ENCODE measurements at places on chromosomes 16 and 17.

DNA sequence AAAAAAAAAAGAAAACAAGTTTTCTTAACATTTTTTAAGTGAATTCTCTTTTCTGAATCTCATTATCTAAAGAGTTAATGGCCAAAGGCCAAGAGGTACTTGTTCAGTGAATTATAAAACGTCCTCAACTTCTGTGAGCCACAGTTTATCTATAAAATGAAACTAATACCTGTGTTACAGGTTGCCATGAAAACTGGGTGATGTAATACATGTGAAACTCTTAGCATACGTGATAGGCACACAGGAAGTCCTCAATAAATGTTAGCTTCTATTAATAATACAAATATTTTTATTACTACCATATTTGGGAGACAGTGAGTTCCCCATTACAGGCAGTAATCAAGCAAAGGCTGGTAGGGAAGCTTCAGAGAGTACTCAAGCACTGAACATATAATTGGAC is 13.5 kb upstream of the INPP5K start:
- DNase-seq: no peak

DNA sequence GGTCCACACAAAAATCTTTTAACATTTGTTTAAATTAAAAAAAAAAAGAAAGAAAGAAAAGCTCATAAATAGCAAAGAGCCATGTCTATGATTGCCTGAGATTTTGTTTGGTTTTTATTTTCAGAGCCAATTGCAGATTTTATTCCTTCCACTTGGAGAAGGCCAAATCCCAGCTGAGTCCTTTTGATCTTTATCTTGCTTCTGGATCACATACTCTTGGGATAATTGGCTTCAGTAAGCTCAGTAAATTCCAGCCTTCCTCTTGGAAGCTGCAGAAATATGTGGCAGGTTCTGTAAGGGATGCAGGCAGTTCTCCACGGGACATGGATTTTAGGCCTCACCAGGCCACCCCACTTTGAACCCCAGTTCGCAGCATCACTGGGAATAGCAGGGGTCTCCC is 63.3 kb upstream of the TMC5 start:
- DNase-seq: no peak

- DNase-seq: no peak
Measured at GRCh38 chr16:72530434-72530833, 358.5 kb upstream of the PMFBP1 start.

- no peak for DNase-seq
Measured at GRCh38 chr17:80913928-80914821, 77.5 kb upstream of the CHMP6 start.

GRCh38 chr17:18978655-18979054 is 25.9 kb downstream of the FAM83G start:
- DNase-seq: no peak

- no peak for DNase-seq
Measured at GRCh38 chr16:79278506-79278905, 322.0 kb downstream of the MAF start.

DNA sequence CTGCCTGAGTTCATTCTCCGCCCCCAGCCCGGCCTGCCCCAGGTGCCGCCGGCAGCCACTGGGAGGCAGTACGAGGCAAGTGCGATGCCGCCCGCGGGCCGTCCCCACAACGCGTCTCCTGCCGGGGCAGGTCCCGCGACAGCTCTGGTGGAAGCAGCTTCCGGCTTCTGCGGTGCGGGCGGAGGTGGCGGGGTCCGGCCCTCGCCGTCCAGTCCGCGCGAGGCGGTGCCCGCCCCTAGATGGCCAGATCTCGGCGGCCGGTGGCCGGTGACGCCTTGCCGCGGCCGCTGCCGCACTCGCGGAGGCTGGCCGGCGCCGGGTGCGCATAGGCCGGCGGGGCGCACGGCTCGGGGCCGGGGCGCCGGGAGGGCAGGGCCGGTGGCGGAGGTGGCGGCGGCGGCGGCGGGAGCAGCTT is 1.8 kb downstream of the GJD3 start:
- DNase-seq: no peak

DNA sequence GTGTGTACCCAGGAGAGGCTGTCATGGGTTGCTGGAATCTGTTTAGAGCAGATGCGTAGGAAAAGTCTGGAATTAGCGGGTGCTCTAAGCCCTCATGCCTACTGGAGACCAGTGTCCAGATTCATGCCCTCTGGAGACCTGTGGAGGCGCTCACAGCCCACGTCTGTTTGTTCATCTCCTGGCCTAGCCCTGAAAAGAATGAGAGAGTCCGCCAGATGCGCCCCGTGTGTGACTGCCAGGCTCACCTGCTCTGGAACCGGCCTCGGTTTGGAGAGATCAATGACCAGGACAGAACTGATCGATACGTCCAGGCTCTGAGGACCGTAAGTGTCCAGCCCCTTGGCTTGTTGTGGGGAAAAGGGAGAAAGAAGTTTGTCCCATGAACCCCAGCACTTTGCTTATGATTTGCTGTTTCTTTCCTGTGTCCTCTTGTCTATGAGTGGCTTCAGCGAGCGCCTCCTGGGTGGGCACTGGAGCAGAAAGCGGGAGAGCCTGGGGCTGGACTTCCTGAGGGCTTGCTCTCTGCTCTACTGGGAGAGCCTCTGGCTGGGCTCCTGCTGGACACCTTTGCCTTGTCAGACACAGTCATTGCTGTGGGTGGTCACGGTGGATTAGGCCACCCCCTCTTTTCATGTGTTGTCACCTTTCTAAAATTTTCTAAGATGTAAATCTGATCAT is 35.3 kb downstream of the PRMT7 start:
- DNase-seq: no peak

- no peak for DNase-seq
Measured at GRCh38 chr16:24729951-24730815, 732 bp downstream of the TNRC6A start.

- no peak for DNase-seq
Measured at GRCh38 chr16:68117884-68118283, 32.7 kb downstream of the NFATC3 start.

- DNase-seq: no peak
Measured at GRCh38 chr16:66902648-66903543, 15.8 kb downstream of the CDH16 start.

GRCh38 chr16:606656-607307 is 16.9 kb downstream of the RAB40C start:
- DNase-seq: no peak

GRCh38 chr17:35578197-35578928 is at the start of gene PEX12:
PEX12 (minus strand) TSS chr17:35578571; CDS start chr17:35578021, 550 bp downstream.
- peak; percentile 90 for DNase-seq
